Ureter (tissue), 1 donor: ENCODE measurements at places on chromosomes 2 and 18.

DNA sequence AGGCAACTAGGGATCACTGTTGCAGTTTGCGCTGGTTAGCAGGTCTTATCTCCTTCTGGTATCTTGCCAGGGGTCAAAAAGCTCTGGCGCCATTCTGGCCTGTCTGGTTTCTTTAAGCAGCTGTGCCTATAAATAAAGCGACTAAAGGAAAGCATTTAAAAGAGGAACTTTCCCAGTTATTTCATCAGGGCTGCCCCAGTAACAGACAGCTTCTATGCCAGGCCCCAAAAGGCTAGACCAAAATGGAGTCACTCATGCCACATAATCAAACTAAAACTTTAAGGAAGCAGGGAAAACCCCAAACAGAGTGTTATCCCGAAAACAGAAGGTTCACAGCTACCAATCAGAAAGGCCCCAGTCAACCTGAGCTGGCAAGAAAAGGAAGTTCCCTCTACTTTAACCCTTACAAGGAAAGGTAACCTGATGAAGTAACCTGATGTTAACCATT, 41.2 kb upstream of the HNRNPA3 start:
- DNase-seq, result no peak

DNA sequence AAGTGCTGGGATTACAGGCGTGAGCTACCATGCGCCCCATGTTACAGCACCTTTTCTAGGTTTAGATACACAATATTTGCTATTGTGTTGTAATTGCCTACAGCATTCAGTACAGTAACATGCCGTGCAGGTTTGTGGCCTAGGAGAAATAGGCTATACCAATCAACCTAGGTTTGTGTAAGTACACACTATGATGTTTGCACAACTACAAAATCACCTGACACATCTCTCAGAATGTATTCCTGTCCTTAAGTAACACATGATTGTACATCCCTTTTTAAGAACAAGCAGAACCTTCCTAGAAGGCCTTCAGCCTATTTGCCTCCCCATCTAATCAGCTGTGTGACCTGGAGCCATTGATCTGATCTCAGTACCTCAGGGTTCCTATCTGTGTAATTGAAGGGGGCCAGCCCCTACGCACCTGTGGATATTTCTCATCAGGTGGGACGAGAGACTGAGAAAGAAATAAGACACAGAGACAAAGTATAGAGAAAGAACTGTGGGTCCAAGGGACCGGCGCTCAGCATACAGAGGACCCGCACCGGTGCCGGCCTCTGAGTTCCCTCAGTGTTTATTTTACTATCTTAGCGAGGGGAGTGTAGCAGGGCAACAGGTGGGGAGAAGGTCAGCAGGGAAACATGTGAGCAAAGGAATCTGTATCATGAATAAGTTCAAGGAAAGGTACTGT, 18.7 kb upstream of the TMBIM1 start:
- no peak for DNase-seq

- DNase-seq, result no peak
These were observed 1110.3 kb downstream of the DPP10 start for GRCh38 chr2:115552726-115553125.

DNA sequence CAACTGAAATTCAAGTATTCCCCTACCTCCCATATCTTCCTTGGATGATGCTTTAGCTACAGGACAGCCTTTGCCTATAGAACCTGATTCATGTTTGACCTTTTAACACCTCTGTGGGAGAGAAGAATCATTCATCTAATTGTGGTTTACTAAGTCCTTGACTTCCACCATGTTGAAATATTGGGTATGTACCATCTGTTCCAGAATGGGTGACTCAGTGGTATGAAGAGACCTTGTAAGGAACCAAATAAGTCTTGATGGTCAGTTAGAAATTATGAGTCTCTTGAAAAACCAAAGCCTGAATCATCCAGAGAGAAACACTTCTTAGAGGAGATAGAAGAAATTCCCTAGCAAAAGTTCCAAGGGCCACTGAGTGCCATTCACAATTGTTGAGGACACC, 27.5 kb downstream of the STAMBP start:
- no peak for DNase-seq

DNA sequence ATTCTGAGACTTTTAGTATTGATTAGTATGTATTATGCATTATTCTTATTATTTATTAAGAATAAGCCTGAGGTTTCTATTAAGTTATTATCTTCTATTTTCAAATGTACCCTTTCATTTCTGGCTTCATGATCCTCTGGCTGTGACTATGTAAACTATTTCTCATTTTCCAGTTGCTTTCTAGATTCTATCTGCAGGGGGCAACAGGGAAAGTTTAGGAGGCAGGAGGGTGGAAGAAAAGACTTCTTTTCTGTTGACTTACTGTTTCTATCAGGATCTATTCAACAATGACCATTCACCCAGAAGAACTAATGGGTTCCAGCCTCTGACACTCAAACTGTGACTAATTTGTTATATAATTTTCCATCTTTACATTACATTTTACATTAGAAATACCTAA, 653.4 kb upstream of the FSHR start:
- no peak for DNase-seq

GRCh38 chr2:25421820-25422411, 80.2 kb upstream of the DNMT3A start:
- no peak for DNase-seq

DNA sequence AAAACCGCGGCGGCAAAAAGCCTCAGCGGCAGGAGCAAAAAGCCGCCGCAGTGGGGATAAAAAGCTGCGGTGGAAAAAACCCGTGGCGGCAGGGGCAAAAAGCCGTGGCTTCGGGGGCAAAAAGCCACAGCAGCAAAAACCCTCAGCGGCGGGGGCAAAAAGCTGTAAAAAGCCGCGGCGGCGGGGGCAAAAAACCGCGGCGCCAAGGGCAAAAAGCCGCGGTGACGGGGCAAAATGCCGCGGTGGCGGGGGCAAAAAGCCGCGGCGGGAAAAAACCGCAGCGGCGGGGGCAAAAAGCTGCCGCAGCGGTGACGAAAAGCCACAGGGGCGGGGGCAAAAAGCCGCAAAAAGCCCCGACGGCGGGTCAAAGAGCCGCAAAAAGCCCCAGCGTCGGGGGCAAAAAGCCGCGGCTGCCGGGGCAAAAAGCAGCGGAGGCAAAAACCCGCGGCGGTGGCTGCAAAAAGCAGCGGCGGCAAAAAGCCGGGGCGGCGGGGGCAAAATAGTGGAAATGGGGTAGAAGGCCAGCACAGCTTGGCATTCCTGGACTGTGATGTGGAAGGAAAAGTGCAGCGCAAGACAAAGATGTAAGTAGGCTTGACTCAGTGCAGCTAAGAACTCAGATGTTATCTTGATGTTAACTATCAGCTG, 151.8 kb downstream of the ANKRD30BL start:
- no peak for DNase-seq

GRCh38 chr2:200695191-200695590, 109.4 kb downstream of the AOX1 start:
- no peak for DNase-seq

DNA sequence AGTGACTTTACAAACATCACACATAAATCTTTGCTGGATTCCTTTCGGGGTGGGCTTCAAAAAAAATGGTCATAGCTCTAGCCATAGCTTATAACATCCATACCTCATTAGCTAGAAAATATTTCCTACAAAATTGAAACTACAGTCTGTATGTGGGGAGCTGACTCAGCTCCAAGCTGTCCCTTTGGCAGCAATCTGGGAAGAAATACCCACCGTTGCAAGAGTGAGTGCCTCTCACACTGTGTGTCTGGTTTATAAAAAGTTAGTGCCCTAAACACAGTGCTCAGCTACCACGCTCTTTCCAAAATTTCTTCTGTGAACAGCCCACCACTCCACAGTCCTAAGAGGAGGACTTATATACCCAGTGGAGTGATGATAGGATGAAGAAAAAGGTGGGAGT, 170.1 kb downstream of the RBM43 start:
- DNase-seq, result no peak

- no peak for DNase-seq
These were observed 60.8 kb upstream of the GLS start for GRCh38 chr2:190819840-190820301.

- DNase-seq, result peak; percentile 75
These were observed 60.3 kb upstream of the SP3 start for GRCh38 chr2:174025271-174026121.

DNA sequence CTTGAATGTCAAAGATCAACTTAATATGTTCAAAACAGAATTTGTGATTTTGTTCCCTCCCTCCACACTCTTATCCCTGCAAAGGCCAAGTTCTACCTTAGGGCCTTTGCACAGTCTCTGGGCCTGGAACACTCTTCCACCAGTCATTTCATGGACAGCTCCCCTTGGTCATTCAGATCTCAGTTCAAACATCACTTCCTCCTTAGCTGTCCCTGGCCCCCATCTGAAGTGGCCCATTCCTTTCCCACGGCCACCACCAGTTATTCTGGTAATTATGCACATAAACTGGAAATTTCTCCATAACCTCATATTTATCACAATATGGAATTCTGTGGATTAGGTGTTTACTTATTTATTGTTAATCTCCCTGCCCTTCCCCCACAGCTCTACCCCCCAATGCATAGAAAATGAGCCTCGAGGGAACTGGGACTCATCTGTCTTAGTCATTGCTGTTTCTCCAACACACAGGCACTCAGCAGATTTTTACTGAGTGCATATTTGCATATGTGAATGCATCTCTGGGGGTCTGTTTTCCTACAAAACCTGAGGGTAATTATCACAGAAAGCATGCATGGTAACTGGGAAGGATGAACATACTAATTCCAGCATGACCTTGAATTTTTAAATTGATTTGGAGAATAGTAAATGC, 35.5 kb upstream of the SPTBN1 start:
- no peak for DNase-seq

GRCh38 chr2:214630402-214631045, 179.0 kb downstream of the BARD1 start:
- DNase-seq, result no peak

DNA sequence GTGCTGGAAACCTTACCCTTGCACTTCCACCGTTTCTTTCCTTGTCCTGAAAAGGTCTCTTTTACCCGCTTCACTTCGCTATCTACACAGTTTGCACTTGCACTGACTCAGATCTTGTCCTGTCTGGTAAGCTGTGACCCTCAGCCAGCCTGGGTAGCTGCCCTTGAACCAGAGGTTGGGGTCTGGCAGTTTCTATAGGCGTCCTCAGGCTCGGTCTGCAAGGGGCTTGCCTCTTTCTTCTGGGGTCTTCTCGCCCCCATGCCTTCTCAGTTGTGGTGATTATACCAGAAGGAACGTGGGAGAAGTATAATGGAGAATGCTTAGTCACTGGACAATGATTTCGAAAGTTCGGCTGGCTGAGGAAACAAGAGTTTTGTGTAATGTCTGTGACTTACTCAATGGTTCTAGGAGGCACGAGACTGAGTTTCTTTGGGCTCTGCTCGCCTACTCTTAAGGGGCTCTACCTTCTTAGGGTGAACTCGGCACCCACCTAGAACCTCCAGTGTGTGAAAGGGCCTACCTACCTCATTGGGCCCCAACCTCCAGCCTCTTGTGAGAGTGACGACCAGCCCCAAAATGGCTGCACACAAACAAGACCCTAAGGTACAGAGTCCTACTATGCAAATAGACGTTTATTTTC, 6.9 kb upstream of the STAT1 start:
- no peak for DNase-seq

DNA sequence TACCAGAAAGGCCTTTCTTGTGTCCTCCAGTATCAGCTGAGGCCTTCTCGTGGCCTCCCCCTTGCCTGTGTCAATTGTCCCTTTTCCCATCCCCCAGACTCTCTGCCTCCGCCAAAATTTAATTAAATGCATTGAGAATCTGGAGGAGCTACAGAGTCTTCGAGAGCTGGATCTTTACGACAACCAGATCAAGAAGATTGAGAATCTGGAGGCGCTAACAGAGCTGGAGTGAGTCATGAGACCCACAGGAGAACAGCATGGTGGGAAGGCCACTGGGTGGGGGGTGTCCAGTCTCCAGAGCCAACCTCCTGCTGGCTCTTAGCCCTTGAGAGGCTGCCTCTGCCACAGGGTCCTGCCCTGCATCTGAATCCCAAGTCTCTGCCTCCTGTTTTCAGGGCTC, 8.8 kb downstream of the PPP1R7 start:
- no peak for DNase-seq

GRCh38 chr2:231706731-231707624, 1.3 kb upstream of the PTMA start:
- DNase-seq, result peak; percentile 99

GRCh38 chr2:10590742-10591141, 99.0 kb downstream of the NOL10 start:
- no peak for DNase-seq

GRCh38 chr18:12531749-12532148, 124.0 kb downstream of the PRELID3A start:
- no peak for DNase-seq

DNA sequence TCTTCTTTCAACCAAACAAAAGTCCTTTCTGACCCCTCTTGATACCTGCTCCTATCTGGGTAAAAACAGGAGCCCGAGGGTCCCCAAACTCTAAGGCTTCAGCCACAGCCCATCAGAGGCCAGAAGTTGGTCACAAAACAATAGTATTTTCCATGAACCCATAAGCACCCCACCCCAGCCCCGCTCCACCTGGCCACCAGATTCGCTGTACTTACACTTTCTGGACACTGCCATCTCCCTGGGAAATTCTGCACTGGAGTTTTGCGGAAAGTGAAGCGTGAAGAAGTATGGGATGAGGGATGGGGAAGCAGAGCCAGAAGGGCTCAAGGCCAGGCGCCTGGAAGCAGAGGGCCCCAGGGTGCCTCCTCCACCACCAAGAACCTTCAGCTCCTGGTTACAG, 5.2 kb upstream of the RUFY4 start:
- no peak for DNase-seq

- no peak for DNase-seq
These were observed 13.3 kb downstream of the BABAM2 start for GRCh38 chr2:27903649-27904404.

DNA sequence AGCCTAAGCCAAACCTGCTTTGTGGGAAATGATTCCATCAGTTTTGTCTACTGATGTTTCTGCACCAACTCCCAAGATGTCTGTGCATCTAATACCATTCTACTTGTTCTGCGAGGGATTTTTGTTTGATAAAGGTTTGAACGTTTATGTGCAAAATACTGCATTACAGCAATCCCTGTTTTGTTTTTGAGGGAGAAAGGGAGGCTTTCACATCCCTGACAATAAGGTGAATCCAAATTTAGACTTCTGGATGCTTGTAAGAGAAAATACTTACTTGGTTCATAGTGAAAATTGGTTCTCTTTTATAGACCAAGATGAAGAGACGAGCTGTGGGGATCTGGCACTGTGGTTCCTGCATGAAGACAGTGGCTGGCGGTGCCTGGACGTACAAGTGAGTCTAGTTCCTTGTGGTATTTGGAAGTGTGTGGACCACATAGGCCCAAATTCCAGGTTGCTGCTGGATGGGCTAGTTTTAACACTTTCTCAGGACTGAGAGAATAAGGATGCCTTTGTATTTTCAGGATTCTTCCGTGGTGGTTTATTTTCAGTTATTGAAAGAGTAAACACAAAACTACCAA, 1.1 kb downstream of the RPL37A start:
- DNase-seq, result no peak

- DNase-seq, result no peak
These were observed 202.4 kb downstream of the TDRD15 start for GRCh38 chr2:21326152-21326551.

DNA sequence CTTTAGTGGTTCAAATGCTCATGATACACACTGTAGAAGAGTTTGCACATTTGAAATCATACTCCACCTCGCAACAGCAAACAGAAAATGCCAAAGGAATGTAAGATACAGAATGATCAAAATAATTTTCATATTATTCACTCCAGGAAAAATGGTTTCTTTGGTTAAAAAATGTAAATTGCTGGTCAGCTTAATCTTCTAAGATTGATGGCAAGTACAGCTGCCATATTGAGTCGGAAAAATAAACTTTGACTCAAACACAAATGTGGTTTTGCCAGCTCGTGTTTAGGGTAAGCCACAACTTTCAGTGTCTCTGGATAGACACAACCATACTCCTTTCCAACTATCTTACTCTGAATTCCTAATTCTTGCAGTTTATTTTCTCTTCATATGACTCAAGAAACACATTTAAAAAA, 154.9 kb upstream of the SMIM21 start:
- DNase-seq, result no peak
